Right atrium auricular region (tissue), 2 donors: ENCODE measurements at places on chromosomes 13 and 19. TPM values are rescaled to one million over a fixed set of nuclear protein-coding genes. Genes with fewer than 3 reads are reported as not detected.

ZNF90 gene
- total RNA-seq: 1.2 TPM

KIR3DL1 gene
- total RNA-seq: not detected

- DNase-seq: no peak
Measured at GRCh38 chr13:42355491-42356183, 83.7 kb downstream of the AKAP11 start.

GRCh38 chr19:48520134-48520533 is 8.5 kb upstream of the LMTK3 start:
- no peak for DNase-seq

DNA sequence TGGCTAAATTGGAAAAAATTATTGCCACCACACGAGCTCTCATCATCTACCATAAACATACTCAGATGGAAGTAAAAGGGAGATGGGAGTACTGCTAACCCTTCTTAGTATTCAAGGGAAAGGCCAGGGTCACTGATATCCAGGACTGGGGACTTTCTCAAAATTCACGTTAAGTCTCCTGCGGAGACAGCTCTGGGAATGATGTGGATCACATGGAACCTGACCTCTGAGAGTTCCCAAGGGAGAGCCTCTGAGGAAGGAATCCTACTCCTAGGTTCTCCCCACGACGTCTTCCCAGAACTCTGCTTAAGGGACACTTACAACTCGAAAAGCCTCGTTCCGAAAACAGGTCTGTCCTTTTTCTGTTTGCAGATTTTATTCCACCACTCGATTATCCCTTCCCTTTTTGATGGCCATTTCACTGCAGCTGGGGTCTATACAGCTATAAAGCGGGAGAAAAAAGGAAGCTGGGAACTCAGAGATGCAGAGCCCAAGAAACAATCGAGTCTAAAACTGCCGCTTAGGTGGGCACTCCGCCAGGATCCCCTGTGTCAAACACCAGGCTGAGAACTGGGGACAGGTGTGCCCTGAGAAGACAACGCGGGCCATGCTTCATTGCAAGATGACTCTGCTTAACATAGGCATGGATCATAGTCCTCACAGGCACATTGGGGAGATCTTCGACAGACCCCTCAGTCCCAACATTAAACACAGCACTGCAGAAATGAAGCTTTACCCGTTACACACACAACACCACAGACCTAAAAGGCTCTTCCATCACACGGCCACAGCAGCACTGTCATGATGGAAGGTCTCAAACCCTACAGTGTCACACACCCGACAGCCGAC is 823 bp upstream of the ZNF567 start:
- no peak for DNase-seq

DNA sequence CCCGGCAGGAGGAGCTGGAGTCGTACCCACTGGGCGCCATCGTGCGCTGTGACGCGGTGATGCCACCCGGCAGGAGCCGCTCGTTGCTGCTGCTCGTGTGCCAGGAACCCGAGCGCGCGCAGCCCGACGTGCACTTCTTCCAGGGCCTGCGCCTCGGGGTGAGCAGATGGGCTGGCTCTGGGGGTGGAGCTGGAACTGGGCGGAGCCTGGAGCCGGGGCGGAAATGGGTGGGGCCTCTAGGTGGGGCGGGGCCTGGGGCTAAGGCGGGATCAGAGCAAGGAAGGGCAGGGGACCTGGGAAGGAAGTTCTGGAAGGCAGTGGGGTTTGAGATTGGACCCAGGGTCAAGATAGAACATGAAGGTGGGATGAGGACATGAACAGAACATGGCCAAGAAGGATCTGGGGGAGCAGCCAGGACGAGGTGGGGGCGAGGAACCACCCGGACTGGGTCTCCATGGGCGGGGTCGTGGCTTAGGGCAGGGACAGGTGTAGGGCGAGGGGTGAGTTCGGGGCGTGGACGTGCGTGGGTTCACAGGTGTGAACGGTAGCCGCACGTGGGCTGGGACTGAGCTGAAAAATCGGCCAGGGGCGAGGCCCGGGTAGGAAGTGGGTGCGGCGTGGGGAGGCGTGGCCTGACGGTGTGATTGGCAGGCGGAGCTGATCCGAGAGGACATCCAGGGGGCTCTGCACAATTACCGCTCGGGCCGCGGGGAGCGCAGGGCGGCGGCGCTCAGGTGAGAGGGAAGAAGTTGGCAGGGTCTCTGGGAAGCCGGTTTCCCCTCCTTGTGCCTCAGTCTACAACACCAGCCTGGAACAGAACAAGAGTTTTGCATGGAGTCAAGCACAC is 4.7 kb downstream of the EPS8L1 start:
- no peak for DNase-seq

DNA sequence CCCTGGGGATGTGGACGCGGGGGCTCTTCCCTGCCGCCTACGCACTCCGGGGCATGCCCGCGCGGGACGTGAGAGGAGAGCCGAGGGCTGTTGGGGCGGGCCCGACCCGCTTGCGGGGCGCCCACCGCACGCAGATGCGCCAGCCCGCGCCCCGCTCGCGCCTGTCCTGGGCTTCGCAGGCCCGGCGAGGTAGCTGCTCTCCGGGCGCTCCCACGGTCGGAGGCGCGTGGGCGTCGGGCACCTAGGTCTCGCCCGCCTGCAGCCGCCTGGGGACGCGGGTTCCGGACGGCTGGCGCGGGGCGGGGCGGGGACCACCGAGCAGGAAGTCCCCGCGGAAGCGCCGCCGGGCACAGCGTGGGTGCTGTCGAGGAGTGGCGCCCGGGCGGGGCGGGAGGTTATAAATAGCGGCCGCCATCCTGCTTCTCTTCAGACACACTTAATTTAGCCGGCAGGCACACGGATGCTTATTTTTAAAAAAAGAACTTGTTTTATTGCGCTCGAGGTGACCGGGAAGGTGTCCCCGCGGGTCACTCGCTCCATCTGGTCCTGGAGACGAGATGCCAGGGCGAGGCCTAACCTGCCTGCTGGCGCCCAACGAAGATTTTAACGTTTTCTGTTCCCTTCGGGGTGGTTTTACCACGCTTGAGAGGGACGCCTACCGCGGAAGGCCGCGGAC is 561 bp upstream of the GJA3 start:
- DNase-seq: peak; percentile 42

DNA sequence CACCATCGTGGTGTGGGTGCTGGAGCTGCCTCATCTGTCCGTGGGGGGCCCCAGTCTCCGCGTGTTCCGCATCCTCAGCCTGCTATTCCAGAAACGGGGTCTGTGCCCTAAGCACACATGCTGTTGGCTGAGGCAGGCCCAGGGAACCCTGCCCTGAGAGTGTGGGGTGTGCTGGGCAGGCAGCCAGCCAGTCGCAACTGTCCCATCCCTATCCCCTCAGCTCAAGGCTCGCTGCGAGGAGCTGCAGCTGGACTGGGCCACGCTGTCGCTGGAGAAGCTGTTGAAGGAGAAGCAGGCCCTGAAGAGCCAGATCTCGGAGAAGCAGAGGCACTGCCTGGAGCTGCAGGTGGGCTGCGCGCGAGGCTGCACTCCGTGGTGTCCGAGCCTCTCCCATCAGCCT is 21.9 kb downstream of the PLEKHJ1 start:
- DNase-seq: no peak

GRCh38 chr19:387777-388176 is 21.2 kb downstream of the C2CD4C start:
- DNase-seq: no peak
